ENCODE measurements at places on chromosomes 6 and 20. TPM values are rescaled to one million over a fixed set of nuclear protein-coding genes. Genes with fewer than 3 reads are reported as not detected.

DNA sequence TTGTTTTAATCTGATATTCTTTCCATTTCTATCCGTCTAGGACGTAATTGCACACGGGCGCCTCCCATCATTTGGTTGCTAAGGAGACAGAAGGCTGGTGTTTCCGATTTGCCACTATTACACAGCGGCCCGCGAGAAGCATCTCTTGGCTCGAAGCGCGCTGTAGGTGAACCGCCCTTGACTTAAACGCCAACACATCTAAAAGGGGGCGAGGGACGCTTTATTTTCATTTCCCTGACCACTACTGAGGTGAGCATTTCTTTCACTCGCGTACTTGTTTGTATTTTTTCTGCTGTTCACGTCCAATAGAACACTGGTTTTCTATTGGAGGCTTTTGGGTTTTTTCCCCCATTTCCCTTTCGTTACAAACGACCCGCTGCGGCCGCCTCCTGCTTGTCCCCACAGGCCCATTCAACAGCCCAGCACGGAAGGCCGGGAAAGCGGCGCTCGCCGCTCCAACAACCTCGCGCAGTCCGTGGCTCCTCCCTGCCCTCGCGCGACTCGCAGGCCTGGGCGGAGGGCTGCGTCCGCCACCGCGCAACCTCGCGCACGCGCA lies 505 bp upstream of the WRNIP1 start:
- peak; percentile 59 for DNase-seq

The BPIFA1 gene
- polyA plus RNA-seq: not detected

- no peak for DNase-seq
These were observed 209.6 kb downstream of the ERMARD start for GRCh38 chr6:169960886-169961611.

- DNase-seq: peak; percentile 39
These were observed 5.1 kb downstream of the KCNS1 start for GRCh38 chr20:45095805-45096238.

GRCh38 chr6:41337709-41338108 lies 2.3 kb downstream of the NCR2 start:
- no peak for DNase-seq

- DNase-seq: no peak
These were observed 35.3 kb upstream of the APCDD1L start for GRCh38 chr20:58550275-58551059.

- no peak for DNase-seq
These were observed 92.2 kb downstream of the CDH22 start for GRCh38 chr20:46215913-46216707.

DNA sequence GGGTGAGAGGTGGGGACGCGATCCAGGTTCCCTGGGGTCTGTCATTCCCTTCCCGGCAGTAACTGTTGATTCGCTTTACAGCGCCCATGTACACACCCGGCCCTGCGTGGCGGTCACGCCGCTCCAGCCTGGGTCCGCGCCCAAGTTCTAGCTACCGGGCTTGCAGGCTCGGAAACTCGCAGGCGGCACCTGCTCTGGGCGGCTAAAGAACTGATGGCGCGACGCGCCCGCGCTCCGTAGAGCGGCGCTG lies 1.4 kb upstream of the POU3F2 start:
- no peak for DNase-seq

DNA sequence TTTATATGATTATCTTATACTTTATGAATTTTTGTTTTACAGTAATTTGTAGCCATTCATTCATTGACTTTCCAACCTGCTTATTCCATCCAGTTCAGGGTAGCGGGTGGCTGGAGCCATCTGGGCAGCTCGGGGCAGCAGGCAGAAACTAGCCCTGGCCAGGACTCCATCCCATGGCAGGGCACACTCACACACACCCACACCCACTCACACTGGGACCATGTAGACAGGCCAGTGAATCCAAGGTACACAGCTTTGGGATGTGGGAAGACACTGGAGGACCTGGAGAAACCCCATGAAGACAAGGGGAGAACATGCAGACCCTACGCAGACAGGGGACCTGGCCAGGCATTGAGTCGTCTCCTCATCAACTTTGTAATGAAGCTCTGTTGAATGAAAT lies 84.8 kb downstream of the ADGRG6 start:
- DNase-seq: no peak

The CUL9 gene
- polyA plus RNA-seq: 44.3 TPM

DNA sequence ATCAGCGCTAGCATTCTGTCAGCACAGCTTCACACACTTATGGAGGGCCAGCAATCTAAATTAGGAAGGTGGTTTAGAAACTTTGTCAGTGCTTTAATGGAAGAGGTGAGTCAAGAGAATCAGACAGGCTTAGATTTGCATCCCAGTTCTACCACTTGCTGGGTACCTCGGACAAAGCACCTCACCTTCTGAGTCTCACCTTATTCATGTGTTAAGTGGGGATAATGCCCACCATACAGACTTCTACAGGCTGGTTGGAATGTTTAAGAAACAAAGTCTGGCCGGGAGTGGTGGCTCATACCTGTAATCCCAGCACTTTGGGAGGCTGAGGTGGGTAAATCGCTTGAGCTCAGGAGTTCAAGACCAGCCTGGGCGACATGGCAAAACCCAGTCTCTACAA lies 12.2 kb upstream of the STK35 start:
- no peak for DNase-seq

DNA sequence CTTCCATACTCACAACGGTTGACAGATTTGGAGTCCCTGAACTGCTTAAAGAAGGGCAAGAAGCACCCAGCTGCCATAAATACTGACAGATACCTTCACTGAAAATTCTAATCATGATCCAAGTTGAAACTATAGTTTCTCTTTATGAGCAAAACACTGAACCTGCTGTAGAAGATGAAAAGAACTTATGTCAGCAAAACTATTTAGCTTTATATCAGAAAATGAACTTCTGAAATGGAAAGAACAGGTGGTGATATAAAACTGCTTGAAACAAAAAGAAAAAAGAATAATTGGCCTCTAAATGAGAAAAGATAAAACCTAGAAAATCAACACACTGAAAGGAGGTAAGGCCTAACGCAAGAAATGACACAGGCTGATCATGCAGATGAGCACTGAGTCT lies 72.4 kb downstream of the HACE1 start:
- no peak for DNase-seq

GRCh38 chr20:46283426-46284039 lies 24.8 kb downstream of the CDH22 start:
- no peak for DNase-seq

GRCh38 chr6:18324706-18325042 lies 60.3 kb upstream of the DEK start:
- DNase-seq: no peak

GRCh38 chr20:49391404-49392245 lies 90.8 kb downstream of the KCNB1 start:
- DNase-seq: no peak

GRCh38 chr6:54481091-54481490 lies 172.8 kb downstream of the TINAG start:
- no peak for DNase-seq

GRCh38 chr6:2611092-2611491 lies 139.6 kb downstream of the MYLK4 start:
- no peak for DNase-seq

DNA sequence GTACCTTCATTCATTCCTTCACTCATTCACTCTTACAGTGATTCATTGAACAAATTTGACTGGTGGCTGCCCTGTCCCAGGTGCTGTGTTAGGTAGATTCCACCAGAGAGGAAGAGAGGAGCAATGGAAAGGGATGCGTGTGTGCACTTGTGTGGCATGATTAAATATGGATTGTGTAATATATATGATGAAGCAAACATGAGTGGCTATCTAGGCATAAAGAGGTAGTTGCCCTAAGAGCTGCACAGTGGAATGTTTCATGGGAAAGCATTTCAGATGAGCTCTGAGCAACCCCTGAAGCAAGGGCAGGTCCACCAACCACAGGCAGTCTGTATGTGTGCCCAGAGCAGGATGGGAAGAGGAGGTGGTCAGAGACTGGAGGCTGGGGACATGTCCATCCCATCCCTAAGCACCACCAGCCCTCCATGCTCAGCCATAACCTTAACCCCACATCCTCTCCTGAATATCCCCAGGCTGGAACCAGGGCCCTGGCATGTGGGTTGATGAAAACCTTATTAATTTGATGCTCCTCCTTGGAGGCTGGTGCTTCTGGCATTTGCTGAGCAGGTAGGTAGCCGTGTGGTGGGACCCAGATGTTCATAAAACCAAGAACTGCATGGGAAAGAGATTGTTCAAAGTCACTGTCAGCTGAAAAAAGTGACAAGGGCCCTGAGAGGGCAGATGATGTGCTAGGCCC lies 226.2 kb downstream of the SYNDIG1 start:
- no peak for DNase-seq

GRCh38 chr6:33451606-33452005 lies 2.8 kb upstream of the ZBTB9 start:
- no peak for DNase-seq

- DNase-seq: no peak
These were observed 3.2 kb upstream of the EEF1A2 start for GRCh38 chr20:63501818-63502670.

The EYS gene
- polyA plus RNA-seq: 0.96 TPM

The SMLR1 gene
- polyA plus RNA-seq: 1.9 TPM

GRCh38 chr6:166692723-166693302 lies 65.8 kb upstream of the RPS6KA2 start:
- DNase-seq: no peak

DNA sequence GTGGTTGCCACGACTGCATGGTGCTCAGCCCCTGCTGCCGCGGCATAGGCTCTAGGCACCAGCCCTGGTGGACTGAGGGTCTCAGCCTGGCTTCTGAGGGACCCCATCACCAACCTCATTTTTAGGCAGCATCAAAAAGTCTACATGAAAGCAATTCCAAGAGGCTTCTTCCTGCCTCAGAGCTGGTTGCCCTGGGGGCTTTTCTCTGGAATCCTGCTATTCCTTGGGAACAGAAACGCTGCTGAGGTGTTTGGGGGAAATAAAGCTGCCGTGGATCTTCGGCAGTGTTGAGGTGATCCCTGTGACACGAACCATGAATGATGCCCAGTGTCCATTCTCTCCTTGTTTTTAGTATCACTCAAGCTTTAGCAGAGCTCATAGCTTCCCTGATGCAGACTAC lies 148.4 kb upstream of the LRFN2 start:
- DNase-seq: no peak

DNA sequence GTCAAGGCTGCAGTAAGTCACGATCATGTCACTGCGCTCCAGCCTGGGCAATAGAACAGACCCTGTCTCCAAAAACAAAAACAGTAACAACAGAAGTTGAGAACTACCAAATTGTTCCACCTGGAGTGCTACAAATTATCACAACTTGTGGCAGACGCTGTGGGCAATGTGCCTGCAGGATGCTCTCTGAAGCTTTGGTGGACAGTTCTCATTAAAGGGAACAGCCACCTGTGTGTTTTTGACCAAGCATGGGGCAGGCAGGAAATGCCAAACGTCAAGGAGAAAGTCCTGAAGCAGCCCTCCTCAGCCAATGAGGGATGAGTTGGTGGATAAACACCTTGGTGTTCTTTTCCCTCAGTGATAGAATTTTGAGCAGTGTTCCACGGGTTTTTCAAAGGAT lies 15.8 kb downstream of the COX4I2 start:
- DNase-seq: no peak

The OOEP gene
- not detected for polyA plus RNA-seq

The SULF2 gene
- polyA plus RNA-seq: 71.7 TPM

GRCh38 chr20:24653306-24653705 lies 183.9 kb downstream of the SYNDIG1 start:
- DNase-seq: no peak

DNA sequence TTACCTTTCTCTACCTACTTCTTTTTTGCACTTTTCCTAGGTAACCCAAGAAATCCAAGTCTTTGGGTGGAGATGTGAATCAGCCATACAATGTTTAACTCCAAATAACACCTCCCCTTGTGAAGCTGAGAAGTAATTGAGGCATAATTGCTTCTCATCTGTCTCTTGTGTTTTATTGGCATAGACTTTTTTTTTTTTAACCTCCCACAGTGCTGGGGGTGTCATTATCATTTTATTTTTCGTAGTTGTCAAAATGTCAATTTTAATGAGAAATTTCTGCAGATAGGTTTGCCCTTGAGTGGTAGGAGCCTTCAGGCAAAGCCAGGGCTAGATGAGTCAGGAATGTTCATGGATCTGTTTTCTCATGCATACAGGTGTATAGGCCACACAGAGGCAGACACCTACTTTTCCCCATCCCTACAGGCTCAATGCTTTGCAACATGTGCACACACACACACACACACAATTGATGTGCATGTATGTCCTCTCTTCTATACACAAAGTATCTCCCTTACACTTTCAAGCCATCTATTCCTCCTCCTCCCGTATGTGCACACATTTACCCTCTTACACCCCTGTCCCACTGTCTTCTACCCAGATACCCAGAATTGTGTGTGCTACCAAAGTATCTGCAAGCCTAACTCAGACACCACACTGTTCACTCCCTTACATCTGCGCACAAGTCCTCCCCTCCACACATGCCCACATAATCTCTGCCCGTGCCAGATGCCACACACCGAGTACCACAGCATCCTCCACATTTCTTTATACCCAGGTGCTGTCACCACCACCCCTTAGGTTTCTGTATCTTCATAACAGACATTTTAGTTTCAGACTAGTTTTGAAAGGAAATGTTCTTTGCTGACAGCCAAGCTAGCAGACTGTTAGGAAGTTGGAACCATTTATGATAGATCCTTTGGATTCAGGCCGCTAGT lies 22.0 kb downstream of the RALY start:
- DNase-seq: no peak

- no peak for DNase-seq
These were observed 6.1 kb downstream of the JAG1 start for GRCh38 chr20:10667560-10668167.

- no peak for DNase-seq
These were observed 6.6 kb downstream of the ECI2 start for GRCh38 chr6:4128748-4129147.

DNA sequence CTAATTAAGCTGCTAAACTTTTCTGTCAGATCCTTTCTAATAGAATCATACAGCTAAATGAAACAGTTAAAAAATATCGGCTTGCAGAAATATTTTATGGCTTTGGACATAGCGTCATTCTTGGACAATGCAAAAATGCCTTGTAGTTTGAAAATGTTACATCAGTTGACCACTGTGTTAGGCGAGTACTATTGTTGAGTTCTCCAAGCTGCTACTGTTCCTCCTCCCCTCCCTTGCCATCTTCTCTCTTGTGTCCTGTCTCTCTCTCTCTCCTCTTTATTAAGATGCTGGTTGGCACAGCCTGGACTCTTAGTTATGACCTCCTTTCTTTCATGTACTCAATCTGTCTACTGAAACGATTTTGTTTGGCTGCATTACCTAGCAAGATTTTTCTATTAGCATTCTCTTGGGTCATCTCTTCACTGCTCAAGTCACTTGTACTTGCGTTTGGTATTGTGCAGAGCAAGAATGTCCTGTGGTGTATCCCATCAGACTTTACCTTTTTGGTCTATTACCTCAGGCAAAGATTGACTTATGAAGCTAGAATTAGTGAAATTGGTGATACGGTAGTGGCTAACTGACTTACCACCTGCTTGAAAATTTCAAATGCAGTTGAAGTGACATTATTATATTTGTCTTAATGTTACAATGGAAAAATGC lies 127.9 kb downstream of the FARS2 start:
- no peak for DNase-seq

The RBM24 gene
- 1.2 TPM for polyA plus RNA-seq

The CABLES2 gene
- 10.0 TPM for polyA plus RNA-seq

The CLIC5 gene
- 209 TPM for polyA plus RNA-seq

The SLC35D3 gene
- polyA plus RNA-seq: not detected

GRCh38 chr20:19396460-19397081 lies 184.1 kb downstream of the SLC24A3 start:
- DNase-seq: no peak

The SLC13A3 gene
- 19.3 TPM for polyA plus RNA-seq

Measured in left kidney (tissue), 8 donors.